ENCODE measurements at places on chromosomes 3 and 15. TPM values are rescaled to one million over a fixed set of nuclear protein-coding genes. Genes with fewer than 3 reads are reported as not detected.

DNA sequence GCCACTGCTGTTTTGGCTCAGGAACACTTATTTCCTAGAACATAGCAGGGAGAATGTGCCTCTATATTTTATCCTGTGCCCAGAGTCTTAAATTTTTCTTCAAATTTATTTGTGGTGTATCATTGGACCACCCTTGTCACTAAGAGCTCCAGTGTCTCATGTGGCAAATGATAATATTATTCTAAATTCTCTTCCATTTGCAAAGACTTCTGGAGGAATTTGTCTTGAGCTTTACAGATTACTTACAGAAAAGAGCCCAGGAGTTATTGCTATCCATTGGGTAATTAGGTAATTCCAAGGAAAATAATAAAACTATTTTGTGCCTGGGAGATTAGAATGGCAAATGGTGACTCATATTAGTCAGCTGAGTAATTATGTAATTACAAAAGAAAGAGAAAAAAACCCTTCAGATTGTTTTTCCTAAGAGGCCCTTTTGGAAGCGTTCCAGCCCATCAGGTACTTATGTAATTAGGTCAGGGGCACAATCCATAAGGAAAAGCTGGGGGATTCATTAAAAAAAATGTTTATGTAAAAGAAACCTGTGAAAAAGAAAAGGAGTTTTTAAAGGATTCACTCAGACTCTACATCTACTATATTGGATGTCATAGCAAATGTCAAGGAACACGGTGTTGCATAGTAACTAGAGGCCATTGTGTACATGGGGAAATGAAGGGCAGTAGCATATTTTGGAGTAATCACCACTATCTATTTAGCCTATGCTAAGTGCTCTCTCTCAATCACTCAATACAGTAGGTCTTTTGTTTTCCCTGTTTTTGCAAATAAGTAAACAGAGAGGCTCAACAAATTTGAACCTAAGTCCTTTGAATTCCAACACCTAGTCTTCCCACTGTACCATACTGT, 380.9 kb upstream of the RARB start:
- no peak for DNase-seq

- DNase-seq = no peak
Measured at GRCh38 chr3:188712248-188712924, 459.4 kb upstream of the TPRG1 start.

- DNase-seq = no peak
Measured at GRCh38 chr3:11300970-11301369, 28.8 kb downstream of the ATG7 start.

The P2RY12 gene
- 9.0 TPM for total RNA-seq

The STOML1 gene
- total RNA-seq = 8.5 TPM

DNA sequence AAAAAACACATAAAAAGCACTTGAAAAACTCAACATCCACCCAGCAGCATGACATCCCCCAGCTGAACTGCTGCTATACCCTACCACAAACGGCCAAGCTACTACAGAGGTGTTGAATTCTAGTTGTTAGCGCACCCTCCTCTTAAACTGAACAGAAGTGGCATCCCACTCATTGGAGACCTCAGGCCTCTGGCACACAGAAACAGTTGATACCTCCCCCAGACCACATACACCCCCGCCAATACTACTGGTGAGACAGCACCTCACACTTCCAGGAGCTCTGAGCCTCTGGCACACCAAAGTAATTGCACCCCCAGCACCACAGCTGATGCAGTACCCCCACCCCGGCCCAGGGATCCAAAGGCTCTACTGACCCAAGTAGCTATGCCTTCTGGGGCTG, 190.2 kb downstream of the SCAPER start:
- DNase-seq = no peak

- DNase-seq = no peak
Measured at GRCh38 chr15:29110733-29111132, 158.9 kb downstream of the NSMCE3 start.

DNA sequence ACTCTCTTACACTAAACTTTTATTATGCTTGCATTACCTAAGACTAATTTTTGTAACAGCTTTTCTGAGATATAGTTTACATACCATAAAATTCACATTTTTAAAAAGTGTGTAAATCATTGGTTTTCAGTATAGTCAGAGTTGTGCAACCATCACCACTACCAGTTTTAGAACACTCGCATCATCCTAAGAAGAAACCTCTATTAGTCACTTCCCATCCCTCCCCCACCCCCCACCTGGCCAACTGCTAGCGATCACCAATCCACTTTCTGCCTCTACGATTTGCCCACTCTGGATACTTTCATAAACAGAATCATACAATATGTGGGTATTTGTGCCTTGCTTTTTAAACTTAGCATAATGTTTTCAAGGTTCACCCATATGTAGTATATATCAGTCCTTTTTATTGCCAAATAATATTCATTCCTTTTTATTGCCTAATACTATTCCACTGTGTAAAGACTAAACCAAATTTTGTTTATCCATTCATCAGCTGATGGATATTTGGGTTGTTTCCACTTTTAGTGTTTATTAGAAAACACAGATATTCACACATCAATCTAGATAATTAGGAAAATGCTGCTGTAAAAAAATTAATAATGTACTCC, 23.0 kb downstream of the UBP1 start:
- no peak for DNase-seq

DNA sequence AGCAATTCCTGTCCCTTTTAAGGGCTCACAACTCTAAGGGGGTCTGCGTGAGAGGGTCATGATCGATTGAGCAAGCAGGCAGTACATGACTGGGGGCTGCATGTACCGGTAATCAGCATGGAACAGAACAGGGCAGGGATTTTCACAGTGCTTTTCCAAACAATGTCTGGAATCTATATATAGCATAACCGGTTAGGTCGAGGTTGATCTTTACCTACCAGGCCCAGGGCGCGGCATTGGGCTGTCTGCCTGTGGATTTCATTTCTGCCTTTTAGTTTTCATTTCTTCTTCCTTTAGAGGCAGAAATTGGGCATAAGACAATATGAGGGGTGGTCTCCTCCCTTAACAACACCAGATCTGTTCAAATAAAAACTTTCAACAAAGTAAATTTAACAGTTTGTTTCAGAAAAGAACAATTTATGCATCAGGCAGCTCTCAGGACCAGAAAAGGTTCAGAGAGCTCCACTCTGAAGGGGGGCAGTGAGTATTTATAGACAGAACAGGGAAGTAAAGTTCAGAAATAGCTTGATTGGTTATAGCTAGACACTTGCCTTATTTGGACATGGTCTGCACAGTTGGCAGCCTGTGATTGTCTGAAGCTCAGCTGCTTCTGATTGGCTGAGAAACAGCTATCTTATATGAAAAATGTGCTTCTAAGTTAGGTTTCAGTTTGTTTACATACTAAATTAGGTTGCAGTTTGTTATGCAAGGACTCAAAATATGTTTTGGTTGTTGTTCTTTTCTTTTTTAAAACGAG, 17.2 kb upstream of the B4GALT4 start:
- DNase-seq = no peak

GRCh38 chr3:127781411-127782001, 40.8 kb downstream of the MGLL start:
- no peak for DNase-seq

The NR2E3 gene
- total RNA-seq = 2.9 TPM

DNA sequence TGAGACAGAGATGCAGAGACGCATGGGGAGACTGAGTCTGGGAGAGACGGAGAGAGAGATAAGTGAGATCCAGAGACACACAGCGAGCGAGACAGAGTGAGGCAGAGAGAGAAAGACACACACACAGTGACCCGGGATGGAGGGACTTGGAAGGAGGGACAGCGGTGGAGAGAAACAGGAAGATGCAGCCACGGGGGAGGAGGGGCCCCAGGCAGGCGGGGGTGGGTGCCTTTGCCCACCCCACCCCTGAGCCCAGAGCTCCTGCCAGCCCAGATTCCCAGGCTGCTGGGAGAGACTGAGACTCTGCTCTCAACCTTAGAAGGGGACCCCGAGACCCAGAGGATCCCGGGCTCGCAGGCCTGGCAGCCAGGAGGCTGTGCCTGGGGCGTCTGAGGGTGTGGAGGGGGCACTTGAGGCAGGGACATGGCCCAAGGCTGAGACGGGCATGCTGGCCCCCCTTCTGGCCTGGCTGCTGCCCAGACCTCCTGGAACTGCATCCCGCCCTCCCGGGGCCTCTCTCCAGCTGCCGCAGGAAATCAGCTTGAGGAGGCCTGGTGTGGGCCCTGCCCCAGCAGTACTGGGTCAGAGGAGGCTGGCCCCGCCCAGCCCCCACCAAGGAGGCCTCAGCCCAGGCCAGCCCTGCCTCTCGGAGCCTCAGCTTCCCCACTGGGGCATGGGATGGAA, 18.1 kb downstream of the H1-8 start:
- DNase-seq = peak; percentile 30
